ENCODE measurements at places on chromosomes 4 and X.

DNA sequence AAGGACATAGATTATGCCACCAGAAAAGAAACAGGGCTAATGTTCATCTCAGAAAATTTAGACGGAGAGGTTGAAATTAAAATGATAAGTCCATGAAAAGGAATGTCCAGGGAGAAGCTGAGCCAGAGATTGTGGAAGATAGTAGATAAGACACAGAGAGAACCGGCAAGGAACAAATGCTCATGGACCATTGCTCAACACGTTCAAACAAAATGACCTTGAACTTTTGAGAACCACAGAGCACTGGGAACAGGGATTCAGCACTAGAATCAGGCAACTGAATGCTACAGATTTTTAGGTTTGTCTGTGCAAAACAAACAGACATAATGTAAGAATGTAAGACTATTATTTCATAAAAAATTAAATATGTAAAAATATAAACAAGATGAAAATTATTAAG lies 206.3 kb downstream of the PDGFC start:
- no peak for DNase-seq

DNA sequence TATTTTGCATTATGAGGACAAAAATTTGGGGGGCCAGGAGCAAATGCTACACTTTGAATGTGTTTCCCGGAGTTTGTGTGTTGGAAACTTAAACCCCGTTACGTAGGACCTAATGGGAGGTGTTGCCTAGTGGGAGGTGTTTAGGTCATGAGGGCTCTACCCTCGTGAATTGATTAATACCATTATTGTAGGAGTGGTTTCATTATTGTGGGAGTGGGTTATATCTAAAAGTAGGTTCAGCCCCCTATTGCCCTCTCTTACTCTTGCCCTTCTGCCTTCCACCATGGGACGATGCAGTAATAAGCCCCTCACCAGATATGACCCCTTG lies 15.5 kb downstream of the UBA6 start:
- DNase-seq = no peak

- no peak for DNase-seq
These were observed 9.1 kb downstream of the BMPR1B start for GRCh38 chr4:94766856-94767255.

DNA sequence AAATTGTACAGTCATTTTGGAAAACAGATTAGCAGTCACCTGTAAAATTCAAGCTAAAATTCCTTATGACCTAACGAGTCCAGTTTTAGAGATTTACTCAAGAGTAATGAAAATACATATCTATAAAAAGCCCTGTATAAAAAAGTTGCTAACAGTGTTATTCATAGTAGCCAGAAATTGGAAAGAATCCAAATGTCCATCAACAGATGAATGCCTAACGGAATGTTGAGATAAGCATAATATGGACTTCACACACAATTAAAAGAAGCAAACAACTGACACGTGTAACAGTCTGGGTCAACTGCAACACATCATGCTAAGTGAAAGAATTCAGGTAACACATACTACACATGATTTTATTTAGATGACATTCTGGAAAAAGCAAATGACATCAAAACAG lies 584.8 kb upstream of the AGA start:
- DNase-seq = no peak

- no peak for DNase-seq
These were observed 87.8 kb downstream of the NCAPG start for GRCh38 chr4:17898553-17899055.

- DNase-seq = no peak
These were observed 103.2 kb downstream of the ENPP6 start for GRCh38 chr4:184114431-184114830.

DNA sequence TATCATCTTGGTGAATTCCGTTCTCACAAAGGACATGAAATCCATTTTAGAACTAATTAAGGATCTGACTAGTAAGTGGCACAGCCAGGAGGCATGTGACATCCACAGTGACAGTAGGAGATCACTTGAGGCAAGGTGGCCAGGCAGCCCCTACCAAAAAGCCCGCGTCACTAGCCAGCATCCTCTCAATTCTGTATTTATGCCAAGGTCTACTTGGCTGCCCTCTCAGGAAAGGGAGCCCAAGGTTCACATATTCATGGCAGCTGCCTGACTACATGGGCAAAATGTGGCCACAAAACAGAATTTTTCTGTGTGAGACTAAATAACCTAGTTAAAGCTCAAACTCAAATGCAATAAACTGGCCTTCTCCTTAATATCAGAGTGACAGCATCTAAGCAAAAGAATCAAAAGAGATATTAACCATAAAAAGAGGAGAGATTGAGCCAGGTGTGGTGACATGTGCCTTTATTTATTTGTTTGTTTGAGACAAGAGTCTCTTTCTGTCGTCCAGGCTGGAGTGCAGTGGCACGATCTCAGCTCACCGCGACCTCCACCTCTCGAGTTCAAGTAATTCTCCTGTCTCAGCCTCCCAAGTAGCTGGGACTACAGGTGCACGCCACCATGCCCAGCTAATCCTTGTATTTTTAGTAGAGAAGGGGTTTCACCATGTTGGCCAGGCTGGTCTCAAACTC lies 51.5 kb downstream of the SLC9A7 start:
- DNase-seq = no peak

Data from T follicular helper cell (primary cell).